Cortex of kidney (tissue), 1 donor: ENCODE measurements at places on chromosomes 7 and 10.

DNA sequence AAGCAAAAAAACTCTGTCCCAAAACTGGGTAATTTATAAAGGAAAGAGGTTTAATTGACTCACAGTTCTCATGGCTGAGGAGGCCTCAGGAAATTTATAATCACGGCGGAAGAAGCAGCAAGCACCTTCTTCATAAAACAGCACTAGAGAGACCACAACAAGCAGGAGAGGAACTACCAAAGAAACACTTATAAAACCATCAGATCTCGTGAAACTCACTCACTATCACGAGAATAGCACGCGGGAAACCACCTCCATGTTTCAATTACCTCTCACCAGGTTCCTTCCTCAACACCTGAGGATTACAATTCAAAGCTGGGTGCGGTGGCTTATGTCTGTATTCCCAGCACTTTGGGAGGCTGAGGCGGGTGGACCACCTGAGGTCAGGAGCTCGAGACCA lies 48.5 kb downstream of the PDIA4 start:
- no peak for DNase-seq

- no peak for DNase-seq
Measured at GRCh38 chr10:23258516-23258915, 66.4 kb downstream of the PTF1A start.

DNA sequence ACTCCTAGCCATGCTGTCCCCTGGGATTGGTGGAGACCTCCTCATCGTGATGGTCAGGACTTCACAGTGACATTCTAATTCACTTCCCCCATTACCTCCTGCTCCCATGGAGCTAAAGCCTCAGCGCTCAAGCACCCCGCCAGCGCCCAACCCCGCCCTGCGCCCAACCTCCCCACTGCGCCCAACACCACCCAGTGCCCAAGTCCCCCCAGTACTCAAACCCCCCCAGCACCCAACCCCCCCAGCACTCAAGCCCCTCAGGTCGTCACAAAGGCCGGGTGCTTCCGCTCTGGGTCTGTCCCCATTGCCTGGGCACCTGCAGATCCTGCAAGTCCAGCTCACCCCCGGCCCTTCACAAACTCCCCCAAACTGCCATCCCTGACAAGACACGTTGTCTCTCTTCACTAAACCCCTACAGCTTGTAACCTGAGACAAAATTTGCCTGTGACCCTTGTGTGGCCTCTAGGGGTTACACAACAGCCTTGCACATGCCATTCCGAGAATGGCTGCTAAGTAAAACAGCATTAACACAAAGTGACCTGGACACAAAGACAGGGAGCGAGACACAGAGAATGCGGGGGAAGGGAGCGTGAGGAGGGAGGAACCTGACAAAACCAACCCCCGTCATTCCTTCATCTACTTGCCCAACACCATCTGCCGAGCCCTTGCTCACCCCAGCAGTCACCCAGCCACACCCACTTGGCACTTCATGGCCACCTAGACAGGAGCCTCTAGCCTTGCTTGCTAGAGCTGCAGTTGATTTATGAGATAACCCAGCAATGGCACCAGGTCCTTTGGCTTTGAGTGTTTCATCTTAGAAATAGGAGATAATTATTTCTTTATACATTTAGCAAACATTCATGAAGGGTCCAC lies 107.8 kb downstream of the ADARB2 start:
- no peak for DNase-seq

DNA sequence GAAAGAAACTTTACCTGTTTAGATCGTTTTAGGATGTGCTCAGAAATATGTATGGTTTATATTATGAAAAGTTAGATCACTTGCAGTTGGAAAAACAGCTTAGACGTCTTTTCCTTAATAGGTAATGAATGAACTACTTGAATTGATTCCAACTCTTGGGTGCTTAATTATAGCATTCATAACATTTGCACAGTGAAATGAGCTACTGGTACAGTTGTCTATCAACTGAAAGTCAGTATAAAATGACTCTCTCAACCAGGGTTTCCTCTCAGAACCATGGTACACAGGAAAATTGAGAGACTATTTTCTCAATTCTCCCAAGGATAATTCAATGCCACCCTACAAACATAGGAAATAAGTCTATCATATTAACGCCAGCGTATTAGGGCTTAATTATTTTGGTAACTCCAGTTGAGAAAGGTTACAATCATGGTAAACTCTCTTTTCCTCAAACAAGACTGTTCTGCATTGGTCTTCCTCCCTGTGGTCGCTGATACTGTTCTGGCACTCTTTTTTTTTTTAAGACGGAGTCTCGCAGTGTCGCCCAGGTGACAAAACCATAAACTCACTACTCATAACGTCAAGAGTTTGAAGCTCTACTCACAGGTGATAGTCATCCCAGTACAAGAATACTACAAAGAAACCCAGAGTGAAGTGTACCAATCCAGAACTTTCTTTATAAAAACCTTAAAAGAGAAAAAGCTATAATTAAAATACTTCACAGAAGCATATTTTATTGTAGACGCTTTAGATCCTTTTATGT lies 2.0 kb downstream of the ANLN start:
- DNase-seq: no peak

GRCh38 chr7:30723776-30724175 lies 28.2 kb upstream of the INMT start:
- no peak for DNase-seq

DNA sequence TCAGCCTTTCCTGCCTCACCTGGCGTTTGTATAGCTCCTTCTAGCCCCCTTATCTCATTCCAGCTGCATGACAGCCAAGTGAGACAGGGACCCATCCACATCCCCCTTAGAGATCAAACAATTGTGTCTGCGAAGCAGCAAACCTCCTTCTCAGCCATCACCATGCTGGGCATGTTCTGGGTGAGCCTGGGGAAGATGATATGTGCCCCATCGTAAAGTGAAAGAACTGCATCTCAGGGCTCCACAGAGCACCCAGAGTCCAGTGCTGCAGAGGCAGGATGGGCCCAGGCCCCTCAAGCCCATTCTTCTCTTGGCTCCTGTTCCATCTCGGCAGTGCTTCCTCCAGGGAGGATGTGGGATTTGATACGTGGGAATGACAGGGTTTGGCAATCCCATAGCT lies 43.2 kb downstream of the FIGNL1 start:
- no peak for DNase-seq

GRCh38 chr10:119634219-119634544 lies 17.0 kb upstream of the BAG3 start:
- no peak for DNase-seq

- no peak for DNase-seq
Measured at GRCh38 chr7:27631391-27631790, 31.3 kb downstream of the HIBADH start.
